ENCODE measurements at places on chromosomes 6 and 20. TPM values are rescaled to one million over a fixed set of nuclear protein-coding genes. Genes with fewer than 3 reads are reported as not detected.

RIPOR3 gene
- total RNA-seq: not detected

TMEM244 gene
- total RNA-seq: not detected

POM121L2 gene
- total RNA-seq: not detected

BLTP3A gene
- total RNA-seq: 4.7 TPM

BTN2A1 gene
- 8.5 TPM for total RNA-seq

ARG1 gene
- total RNA-seq: not detected

- no peak for DNase-seq
Observed at GRCh38 chr20:9492067-9492466, 22.3 kb upstream of the LAMP5 start.

DNA sequence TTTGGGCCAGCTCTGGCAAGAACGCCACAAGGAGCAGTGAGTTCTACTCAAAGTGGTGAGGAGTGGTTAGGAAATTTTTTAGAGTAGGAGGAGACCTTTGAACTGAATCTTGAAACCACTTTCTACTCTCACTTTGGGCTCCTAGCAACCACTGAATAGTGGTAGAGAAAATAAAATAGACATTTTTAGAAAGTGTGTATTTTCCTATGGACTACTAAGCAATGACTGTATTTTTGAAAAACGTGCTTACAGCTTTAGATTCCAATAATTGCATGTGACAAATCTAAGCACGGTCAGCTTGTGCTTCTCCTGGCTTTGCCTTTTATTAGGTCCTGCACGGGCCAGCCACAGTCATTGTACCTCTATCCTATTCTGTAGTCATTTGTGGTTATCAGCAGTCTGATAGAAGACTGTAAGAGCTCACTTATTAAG lies 8.7 kb upstream of the IFNGR1 start:
- no peak for DNase-seq

DNA sequence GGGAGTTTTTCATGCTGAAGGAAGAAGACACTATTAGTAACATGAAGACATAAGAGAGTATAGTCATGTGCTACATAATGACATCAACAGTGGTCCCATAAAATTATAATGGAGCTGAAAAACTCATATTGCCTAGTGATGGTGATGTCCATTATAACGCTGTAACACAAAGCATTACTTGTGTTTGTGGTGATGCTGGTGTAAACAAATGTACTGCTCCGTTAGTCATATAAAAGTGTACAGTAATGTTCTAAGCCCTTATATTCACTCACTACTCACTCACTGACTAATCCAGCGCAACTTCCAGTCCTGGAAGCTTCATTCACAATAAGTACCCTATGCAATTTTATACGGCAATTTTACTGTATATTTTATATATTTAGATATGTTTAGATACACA lies 26.8 kb upstream of the ASF1A start:
- no peak for DNase-seq

GRCh38 chr20:63769891-63770474 lies 30.4 kb downstream of the SLC2A4RG start:
- DNase-seq: no peak

- no peak for DNase-seq
Observed at GRCh38 chr6:109493865-109494264, 10.8 kb upstream of the ZBTB24 start.

DNA sequence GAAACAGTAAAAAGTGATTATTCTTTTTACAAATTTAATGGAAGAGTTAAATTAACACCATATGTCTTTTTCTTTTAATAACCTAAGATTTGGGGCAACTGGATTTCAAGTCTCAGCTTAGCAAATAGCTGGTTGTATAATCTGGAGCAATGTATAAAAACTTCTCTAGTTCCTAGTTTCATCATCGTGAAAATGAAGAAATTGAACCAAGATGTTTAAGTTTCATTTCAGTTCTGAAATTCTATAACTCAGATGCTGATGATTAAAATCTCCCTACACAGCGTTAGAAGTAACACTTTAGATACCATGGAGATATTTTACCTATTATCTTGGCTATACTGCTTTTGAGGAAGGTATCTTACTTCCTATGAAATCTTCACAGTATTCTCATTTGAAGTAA lies 252.0 kb downstream of the KIF16B start:
- no peak for DNase-seq

DNA sequence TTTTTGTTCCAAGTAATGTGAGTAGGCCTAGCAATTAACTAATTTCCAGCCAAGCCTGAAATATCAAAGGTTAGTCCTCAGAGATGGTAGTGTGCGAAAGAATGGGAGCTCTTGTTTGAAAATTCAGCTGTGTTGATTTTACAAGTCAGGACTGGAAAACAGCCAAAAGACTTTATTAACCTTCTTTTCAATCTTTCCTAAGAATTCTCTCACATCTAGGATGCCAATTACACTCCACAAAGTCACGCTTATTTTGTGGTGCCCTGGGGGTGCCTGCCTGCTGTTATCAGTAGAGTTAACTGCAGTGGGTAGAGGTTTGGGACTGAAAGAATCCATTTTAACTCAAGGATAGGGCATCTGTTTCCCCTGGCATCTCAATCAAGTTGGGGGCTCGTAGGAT lies 30.7 kb upstream of the MAP3K4 start:
- no peak for DNase-seq

GRCh38 chr6:169176361-169176991 lies 77.2 kb downstream of the THBS2 start:
- no peak for DNase-seq

GRCh38 chr6:130742131-130742681 lies 85.0 kb upstream of the SMLR1 start:
- DNase-seq: no peak

DNA sequence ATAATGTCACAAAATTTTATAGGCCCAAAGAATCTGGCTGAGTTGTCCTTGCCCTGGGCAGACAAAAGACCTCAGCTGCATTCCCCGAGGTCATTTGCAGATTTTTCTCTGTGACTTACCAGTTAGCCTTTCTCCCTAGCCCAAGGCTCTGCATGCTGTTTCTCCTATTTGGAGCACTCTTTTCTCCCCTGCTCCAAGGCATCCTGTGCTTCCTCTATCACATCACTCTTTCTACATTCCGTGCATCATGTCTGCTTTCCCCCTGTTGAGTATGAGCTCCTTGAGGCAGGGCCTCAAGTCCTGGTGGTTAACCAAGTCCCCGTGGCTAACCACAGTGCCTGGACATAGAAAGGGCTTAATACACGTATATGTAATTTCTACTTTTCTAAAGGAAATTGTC lies 593 bp upstream of the GSTA3 start:
- no peak for DNase-seq

DNA sequence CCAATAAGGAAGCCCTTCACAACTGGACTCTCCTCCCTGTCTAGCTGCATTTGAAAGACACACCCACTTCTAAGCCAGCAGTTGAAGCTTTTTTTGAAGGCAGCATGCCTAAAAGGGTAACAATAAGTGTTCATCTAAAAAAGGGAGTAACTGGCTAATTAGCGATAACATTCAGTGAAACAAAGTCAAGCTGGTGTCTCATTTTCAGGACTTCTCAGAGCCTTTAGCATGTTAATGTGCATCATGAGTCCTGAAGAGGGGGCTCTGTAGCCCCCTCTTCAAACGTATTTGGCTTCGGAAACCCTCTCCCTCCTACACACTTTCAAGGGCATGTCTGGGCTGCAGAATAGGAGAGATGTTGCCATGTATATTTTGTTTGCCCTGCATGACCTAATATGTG lies 28.1 kb downstream of the SLC22A23 start:
- no peak for DNase-seq

DNA sequence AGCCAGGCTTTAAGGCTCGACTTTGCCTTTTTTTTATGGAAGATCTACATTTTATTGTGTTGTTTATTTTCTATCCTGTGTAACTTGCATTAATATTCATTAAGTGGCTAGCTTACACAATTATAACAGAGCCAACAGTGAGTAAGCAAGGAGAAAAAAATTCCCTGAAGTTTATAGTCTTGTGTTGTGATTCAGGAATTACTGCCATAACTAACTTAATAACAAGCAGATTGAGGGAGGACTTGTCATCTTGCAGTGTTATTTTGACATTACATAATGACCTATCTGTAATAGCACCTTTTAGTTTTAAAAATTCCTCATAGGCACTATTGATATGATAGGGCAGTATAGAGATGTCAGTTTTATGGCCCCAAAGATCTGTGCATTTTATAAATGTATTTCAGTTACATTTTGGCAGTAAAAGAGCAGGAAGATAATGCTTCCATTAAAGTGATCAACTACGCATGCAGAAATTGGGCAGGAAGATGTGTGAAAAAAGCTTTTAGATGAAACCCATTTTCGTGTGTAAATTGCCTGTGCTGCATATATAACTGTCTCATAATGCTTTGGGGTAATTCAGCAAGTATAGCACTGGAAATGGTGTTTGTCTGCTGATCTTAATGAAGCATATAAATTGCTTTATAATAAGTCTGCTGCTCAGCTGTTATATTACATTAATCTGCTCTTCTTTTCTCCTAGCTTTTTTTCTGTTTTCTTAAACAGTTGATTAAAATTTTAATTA lies 123.0 kb downstream of the SMAP1 start:
- DNase-seq: no peak

- DNase-seq: no peak
Observed at GRCh38 chr6:108380876-108381275, 86.0 kb downstream of the AFG1L start.

- DNase-seq: no peak
Observed at GRCh38 chr6:151257985-151258445, 18.2 kb downstream of the AKAP12 start.

DNA sequence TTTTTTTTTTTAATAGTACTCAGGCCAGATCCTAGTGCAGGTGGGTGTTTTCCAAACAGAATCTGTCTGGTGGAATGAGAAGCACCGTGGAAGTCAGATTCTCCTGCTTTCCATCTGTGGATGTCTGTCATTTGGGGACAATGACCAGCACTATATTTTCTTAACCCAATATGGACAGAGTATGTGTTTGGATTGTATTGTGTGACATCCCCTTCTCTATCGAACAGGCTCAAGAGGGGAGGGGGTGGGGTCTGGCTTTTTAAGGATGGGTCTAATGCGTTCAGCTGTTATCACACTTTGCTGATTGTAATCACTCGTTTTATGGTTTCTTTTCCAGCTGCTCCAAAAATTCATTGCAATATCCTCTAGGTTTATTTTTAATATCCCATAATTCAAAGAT lies 197.5 kb upstream of the CEP162 start:
- DNase-seq: no peak

DNA sequence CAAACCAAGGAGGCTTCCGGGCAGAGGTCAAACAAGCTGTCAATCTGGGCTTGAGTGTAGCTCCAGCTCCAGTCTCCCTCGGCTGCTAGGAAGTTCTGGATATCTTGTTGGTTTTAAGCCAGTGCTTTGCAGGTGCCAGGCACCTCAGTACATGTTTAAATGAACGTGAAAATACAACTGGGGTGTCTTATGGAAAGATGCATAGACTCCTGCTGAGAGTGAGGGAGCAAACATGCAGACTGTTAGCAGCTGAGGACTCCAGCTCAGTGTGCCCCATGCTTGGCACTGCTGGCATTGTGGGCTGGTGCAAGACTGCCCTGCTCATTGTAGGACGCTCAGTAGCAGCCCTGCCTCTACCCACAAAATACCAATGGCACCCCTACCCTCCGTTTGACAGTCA lies 28.5 kb downstream of the ERMARD start:
- DNase-seq: no peak

DNA sequence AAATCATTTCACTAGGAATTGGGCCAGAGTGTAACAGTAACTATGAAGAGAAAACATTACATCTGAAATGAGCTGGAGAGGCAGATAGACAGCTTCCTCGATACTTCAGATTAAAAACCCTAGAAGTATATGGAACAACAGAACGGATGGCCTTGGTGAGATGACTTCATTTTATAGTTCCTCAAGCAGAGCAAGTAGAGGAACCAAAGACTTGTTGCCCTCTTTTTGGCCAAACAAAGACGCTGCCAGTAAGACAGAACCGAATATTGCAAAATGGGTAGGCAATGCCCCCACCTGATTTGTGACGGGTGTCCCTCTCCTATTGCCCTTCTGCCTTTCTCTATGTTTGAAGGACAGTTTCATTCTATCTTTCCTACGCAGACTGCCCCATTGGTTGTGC lies 53.5 kb downstream of the AGPAT4 start:
- no peak for DNase-seq

DNA sequence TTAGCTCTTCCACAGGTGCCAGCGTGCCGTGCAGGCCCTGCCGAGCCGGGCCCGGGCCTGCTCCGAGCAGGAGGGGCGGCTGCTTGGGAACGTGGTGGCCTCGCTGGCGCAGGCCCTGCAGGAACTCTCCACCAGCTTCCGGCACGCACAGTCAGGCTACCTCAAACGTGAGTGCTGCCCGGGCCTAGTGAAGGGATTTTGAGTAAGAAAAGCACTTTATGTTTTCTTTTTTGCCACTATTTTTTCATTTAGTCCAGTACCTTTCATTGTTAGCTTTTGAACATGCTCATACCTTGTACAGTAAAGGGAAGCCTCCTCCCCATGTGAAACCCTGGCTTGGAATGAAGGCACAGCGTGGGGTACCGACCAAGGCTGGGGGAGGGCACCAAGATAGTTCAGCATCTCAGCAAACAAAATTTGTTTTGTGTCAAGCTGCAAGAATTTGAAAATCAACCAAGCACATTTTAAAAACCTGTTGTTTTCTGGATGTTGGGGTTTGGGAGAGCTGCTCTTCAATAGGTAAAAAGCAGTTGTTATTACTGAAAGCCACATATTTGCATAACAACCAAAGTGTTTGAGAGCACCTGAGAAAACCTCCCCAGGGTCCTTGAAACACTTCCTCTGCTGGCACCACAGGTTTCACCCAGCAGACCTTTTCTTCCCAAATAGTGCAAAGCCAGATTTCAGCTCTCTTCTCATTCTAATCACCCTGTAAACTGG lies 18.4 kb downstream of the STX16 start:
- DNase-seq: no peak

- no peak for DNase-seq
Observed at GRCh38 chr20:61448386-61448785, 196.3 kb downstream of the CDH4 start.

GRCh38 chr6:45327956-45328522 lies at the start of gene RUNX2:
Gene RUNX2 (plus strand): TSS chr6:45328330. CDS start chr6:45328727, 397 bp downstream.
- DNase-seq: peak; percentile 71

GRCh38 chr6:42916288-42916687 lies 435 bp downstream of the PTCRA start:
- no peak for DNase-seq

- DNase-seq: no peak
Observed at GRCh38 chr6:3499603-3500002, 42.8 kb upstream of the SLC22A23 start.

GRCh38 chr6:81759782-81760181 lies 7.3 kb upstream of the TENT5A start:
- DNase-seq: no peak

Measured in HT1080 (cell line).